NCI-H187 (cell line): ENCODE measurements at places on chromosomes 2 and 18.

DNA sequence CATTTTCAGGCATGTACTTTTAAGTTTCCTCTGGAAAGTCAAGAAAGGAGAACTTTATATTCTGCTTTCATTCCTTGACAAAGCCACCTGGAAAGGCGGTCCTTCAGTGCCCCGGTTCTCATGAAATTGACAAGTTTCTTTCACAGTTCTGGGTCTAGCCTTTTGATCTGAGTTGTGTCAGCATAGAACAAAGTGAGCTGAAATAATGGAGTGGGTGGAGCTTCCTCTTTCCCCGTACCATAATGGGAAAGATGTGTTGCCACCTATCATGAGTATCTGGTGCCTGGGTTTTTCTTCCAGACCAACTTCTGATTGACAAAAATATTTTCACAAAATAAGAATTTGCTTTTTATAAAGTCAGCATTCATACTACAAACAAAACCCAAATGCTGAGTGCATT is 49.3 kb downstream of the PTRHD1 start:
- no peak for DNase-seq

DNA sequence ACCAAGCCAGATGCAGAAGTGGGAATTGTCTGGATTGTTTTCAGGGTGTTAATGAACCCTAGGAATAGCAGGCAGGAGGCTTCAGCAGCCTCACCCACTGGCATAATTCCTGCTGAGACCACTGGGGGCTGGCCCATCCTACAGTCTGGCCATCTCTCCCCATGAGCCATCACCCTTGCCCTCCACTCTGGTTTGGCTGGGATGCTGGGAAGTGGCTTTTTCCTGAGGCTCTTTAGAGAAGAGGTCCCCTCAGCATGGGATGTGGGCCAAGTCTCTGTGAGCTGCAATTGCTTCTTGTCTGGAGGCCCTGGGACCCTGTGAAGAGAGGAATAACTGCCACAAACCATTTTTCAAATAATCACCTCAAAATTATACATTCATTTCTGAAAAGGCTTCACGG is 4.0 kb downstream of the TCF7L1 start:
- no peak for DNase-seq

GRCh38 chr2:18399601-18400000 is 160.9 kb downstream of the RDH14 start:
- DNase-seq, result no peak

- DNase-seq, result no peak
These were observed 33.9 kb downstream of the SOWAHC start for GRCh38 chr2:109648041-109648527.

DNA sequence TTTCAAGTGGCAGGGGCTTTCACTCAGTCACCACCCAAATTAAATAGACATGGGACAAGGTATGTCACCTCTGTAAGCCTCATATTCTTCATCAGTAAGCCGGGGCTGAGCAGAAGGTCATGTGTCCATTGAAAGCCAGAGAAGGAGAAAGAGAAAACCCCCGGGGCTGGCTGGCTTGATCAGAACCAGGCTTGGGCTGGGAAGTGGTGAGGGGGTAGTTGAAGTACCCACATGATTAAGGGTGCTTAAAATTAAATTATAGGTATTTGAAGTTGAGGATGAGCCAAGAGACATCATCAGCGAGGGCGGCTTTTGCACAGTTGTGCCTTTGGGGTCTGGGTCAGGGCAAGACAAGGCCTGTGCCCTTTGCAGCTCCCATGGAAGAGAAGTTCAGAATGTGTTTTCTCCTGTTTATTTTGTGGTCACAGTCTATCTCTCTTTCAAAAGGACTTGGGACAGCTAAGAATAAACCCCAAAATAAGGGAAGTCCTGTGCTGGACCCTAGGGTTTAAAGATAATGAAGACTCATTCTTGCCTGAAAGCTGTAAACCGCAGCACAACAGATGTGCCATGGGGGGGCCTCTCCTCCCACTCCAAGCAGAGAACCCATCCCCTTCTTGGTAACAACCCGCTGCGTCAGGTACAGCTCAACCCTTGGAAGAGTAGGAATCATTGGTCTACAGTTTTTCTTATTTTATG is 10.7 kb downstream of the DBI start:
- no peak for DNase-seq

DNA sequence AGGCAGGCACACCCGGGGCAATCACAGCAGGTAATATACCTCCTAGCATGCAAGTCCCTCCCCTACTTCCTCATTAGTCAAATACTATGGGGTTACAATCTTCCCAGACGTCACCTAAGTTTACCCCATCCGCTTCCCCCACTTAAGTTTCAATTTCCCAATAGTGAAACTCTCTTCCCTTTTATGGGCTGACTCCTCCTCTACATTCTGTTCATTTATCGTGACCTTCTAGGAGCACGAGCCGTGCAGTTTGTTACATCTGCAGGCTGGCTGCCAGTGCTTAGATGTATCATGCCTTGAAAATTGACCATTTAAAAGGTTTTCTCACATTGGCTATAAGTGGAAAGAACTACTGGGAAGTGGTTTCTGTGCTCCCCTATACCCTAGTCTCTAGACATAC is 1357.8 kb upstream of the CRIM1 start:
- DNase-seq, result no peak

DNA sequence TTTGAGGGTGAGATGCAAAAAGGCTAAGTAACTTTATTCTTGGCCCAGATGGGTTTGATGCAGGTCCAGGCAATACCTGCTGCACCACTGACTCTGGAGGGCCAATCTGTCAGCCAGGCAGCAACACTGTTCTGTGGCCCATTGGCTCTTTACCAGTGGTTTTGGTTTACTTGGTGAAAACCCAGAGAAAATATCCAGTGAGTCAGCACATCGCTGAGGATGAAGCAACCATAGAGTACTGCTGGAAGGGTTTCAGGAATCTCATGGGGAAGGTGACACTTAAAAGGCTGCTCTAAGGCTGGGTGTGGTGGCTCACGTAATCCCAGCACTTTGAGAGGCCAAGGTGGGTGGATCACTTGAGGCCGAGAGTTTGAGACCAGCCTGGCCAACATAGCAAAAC is 192.5 kb upstream of the FAM98A start:
- DNase-seq, result no peak

DNA sequence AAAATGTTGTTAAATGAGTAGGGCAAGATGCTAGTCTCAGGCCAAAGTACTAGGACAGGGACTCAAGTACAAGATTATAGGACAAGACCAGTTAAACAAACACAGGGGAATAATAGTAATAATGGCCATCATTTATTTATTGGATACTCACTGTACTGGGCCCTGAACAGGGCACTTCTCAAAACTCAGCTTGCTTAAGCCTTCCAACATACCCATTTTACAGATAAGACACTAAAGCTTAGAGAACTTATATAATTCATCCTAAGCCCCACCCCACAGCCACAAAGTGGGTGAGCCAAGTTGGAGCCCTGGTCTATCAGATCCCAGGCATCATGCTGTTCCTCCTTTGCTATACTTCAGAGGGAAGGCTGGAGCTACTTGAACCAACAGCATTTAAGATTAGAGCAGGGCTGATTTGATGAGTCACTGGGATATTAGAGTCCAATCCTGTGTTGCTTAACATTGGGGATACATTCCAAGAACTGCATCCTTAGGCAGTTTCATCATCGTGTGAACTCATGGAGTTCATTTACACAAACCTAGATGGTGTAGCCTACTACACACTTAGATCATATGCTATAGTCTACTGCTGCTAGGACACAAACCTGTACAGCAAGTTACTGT is 153.6 kb downstream of the MTCL1 start:
- no peak for DNase-seq

DNA sequence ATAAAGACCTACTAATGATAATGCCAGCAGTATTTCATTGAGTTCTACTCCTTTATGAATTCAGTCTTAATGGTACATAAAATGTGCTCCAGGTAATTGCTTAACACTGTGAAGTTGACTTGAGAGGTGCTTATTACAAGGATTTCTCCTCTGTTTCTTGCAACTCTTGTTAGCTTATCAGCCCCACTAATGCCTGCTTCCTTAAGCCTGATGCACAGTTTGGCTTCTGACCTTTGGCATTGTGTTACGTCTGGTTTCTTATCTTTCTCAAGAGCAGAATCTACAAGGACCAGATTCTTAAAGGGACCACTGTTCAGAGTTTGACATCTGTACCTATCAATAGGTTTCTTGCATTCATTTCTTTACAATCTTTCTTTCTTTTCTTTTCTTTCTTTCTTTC is 223.9 kb upstream of the CWC22 start:
- DNase-seq, result no peak

DNA sequence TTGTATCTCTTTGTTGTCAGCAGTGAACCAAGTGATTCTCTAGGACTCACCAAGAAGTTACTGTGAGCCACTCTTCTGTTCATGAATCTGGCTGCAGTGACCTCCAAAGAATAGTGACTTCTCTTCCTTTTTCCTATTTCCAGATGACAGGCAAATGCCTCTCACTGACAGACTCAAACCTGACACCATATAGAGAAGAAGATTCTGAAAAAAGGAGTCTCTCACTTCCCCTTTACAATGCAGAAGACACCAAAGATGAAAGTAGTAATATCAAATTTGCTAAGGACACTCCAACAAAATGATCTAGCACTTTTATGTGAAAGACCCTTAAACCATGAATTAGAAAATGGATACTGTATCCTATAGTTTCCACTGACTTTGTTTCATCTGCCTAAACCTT is 44.4 kb upstream of the SETBP1 start:
- no peak for DNase-seq
